ENCODE measurements at places on chromosomes 1 and 21. TPM values are rescaled to one million over a fixed set of nuclear protein-coding genes. Genes with fewer than 3 reads are reported as not detected.

GRCh38 chr1:242641461-242641860 is 117.0 kb upstream of the PLD5 start:
- no peak for DNase-seq

- no peak for DNase-seq
These were observed 140.8 kb downstream of the LMX1A start for GRCh38 chr1:165215676-165216075.

- DNase-seq, result no peak
These were observed 306.3 kb upstream of the RGS18 start for GRCh38 chr1:191851799-191852595.

DNA sequence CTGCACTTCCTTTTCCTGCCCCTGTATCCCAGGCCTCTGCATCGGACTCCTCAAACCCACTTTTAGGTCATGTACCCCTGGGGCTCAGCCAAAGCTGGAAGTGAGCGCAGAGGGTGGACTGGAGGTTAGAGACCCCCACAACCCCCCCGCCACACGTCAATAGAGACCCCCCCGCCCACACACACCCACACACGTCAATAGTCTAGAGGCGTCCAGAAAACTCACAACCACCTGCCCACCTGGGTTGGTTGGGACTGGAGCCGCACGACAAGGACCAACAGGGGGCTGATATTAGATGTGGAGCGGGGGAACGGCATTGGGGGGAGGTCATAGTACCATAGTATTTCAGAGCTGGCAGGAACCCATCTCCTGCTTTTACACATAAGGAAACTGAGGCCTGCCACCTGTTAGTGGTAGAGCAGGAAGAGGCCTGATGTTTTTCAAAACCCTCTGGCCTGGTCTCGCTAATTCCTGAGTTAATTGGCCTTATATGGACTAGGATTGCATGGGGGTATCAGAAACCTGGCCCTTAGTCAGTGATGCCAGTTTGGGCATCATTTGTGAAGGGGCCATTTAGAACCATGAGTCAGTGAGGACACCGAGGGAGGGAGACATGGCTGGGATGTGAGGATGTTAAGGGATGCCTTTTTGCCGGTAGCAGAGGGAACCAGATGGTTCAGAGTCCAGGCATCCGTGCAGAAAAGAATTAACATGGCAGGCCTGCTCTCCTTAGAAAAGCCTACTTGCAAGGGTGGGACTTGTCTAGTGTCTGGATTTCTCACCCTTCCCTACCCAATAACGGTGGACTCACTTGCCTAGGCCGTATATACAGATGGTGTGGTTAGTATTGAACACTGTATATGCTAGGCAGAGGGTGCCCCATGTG is 1.1 kb downstream of the NENF start:
- DNase-seq, result no peak

Gene SLAMF7
- polyA plus RNA-seq, result 1.3 TPM

Gene ATP6V1G3
- not detected for polyA plus RNA-seq

Gene IFI44L
- 2.8 TPM for polyA plus RNA-seq
